Skeletal muscle cell (primary cell): ENCODE measurements at places on chromosomes 2 and 18.

- peak; percentile 77 for DNase-seq
These were observed 487.4 kb downstream of the ZEB2 start for GRCh38 chr2:144032566-144032965.

DNA sequence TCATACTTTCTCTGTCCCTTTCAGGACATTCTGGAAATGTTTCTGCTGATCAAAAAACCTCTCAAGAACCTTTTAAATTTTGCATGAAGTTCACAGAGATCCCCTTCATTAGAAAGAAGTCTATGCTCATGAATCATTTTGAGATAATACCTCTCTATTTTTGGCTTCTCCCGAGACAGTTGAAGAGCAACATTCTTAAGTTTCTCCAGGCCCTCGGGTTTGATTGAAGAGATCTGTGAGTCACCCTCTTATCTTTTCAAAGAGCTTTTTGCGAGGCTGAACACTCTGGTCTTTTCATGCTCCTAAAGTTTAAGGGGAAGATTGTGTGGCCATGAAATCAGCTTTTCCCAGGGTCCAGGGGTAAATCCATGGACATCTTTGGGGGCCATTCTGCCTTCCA lies 354.2 kb downstream of the FBXO15 start:
- no peak for DNase-seq

- DNase-seq, result no peak
These were observed 75.8 kb downstream of the SOWAHC start for GRCh38 chr2:109689973-109690372.

DNA sequence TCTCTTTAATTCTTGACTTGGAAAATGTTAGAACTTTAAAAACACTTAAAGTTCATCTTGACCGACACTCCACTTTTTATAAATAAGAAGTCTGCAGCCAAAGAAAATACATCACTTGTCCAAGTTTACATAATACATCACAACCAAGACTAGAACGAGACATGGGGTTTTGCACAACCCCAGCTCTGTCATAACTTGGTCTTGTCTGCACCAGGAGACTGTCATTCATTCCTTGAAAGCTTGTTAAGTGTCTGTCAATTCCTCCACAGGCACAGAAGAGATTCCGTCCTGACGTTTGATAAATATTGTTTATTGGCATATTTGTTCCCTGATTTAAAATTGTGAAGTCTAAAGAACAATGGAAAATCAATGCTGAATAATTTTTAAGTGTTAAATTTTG lies 139.5 kb upstream of the SETBP1 start:
- peak; percentile 45 for DNase-seq

DNA sequence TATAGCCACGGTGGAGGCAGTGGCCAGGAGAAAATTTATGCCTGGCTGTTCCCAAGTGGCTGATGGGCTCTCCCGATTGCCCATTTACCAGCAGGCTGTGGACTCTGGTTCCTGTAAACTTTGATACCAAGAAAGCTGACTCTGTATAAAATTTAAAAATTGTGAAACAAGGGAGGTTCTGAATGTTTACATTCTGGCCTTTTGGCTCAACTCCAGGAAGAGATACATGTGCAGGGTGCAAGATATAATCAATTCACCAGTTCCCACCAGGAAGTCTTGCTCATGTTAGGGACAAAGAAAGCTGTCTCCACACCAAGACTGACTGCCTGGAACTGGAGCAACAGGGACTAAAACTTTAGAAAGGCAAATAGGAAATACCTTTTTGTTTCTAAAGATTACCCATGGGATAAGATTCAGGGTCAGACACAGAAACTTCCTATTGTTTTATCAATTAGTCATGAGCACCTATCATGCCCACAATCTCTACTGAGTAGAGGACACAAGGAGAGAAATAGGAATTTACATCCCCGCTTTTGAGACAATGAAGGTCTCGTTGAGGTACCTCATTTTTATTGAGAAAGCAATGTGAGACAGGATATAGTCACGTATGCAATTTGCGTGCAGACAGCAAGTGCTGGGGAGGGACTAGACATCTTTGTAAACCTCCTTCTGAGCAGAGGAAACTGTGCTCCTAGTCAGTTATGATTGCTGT lies 123.5 kb downstream of the LIPG start:
- peak; percentile 56 for DNase-seq

DNA sequence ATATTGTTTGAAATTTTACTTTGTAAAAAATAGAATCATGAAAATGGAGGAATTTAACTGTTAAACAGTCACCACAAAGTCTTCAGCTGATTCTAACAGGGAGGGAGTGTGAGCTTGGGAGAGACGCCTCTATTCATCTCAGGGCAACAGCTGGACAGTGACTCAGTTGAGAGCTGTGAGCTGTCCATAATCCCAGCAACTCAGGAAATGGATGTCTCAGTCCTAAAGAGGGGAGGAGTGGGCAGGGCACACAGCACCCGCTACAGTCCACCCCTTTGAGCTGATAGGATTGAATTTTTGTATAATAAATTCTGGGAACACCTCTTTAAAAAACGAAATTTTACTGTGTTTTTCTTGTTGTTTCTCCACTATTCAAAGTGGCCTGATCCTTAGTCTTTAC lies 255.1 kb upstream of the THUMPD2 start:
- peak; percentile 93 for DNase-seq

DNA sequence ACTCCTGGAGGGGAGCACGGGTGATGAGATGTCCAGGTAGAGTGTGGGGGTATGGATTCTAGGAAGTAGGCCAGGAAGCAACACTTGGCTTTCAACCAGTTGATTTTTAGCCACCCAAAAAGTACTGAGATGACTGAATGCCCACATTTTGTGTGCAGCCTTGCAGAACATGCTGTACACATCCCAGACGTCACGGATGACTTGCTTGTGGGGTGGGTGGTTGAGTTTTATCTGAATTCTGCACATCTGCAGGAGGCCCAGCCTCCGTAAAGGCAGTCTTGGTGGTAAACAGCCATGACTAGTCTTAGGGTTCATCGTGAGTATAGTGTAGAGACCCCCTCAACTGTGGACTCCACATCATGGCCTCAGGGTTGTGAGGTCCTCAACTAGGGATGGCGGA lies 53.3 kb upstream of the CCDC195 start:
- no peak for DNase-seq

- no peak for DNase-seq
These were observed 7.2 kb downstream of the PTPN4 start for GRCh38 chr2:119766944-119767343.
